Pons (tissue), 1 donor: ENCODE measurements at places on chromosomes 5 and 9.

- no peak for DNase-seq
Measured at GRCh38 chr9:137265496-137266161, 10.5 kb downstream of the NELFB start.

DNA sequence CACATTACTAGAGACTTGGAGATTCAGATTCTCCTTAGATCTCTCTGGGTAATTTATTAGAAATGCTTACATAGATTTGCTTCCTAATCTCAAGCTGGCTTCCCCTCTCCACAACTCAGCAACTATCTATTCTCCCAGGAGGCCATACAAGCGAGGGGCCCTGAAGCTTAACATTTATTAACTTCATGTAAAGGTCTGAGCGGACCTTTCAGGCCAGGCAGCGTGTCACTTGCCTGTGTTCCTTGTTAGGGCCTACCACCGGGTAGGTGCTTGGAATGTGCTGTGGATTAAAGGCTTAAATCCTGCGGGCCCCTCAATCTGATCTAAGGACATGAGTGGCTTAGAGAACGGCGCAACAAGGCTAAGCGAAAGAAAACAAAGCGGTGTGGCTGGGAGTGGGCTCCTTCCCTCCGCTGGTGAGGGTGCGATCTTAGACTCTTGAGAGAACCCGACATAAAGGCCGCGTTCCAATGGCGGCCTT lies 712 bp upstream of the HSPA4 start:
- no peak for DNase-seq

DNA sequence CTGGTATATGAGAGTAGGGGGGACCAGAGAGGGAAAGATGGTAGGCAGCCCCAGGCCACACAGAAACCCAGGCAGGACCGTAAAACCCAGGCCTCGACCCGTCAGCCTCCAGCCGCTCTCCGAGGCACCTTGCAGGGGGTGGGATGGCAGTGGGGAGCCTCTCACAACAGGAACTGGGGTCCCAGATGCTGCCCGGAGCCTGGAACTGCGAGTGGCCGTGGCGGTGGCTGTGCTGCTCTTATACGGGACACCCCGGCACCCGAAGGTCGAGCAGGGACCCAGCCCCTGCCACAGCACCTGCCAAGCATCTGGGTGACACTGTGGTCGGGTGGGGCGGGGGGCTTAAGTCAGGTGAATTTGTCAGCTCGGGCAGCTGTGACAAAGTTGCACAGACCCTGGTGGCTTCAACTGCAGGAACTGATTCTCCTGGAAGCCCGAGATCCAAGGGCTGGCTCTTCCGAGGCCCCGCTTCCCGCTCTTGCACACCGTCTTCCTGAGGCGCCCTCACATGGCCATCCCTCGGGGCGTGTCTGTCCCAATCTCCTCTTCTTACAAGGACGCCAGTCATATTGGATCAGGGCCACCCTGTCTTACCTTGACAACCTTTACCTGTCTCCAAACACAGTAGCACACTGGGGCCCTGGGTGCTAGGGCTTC lies 47.6 kb upstream of the EGFL7 start:
- no peak for DNase-seq

- DNase-seq = no peak
Measured at GRCh38 chr9:94144394-94144793, 60.1 kb downstream of the PTPDC1 start.

DNA sequence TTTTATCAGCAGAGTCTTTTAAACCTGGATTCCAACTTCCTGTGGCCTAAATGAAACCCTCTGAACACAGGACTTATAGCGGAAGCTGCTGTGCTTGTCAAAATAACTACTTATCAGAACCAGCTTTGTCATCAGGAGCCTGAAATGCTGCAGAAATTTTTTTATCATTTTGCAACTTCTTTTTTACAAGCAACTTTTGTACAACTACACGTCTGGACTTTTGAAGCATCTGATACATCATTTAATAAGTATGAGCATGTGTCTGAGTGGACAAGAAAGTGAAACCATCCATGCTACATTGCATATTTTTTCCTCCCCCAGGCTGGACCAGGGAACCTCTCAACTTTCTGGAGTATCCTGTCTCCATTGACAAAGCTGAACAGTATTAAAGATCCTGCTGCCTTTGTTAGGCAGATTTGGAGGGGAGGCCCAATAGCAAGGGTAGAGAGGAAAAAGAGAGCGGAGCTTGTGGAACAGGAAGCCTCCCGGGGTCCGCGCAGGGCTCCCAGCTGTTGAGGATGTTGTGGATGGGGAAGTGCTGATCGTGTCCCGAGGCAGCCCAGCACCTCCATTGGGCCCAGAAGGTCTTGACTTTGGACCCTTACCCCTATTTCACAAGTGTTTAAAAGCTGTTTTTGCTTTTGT lies 196.6 kb downstream of the MSX2 start:
- no peak for DNase-seq

GRCh38 chr5:169173372-169173771 lies 127.6 kb downstream of the SLIT3 start:
- DNase-seq = no peak

GRCh38 chr5:59565551-59565950 lies 328.0 kb downstream of the PDE4D start:
- DNase-seq = no peak

DNA sequence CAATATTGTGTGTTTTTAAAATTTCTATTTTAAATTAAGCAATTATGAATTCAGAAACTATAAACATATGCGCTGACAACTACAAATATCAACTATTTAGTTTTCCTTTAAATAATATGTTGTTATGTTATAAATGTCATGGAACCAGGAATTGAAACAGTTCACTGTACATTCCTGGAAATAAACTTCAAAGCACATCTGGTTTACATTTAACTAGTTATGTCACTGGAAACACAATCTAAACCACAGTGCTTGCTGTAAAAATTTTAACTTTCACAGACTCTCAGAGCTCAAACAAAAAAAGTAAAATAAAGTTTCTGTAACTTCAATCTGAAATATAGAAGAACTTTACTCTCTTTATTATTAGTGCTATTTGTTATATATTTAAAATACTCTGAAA lies 179.2 kb downstream of the FBN2 start:
- DNase-seq = no peak

- DNase-seq = no peak
Measured at GRCh38 chr9:79812099-79812498, 240.3 kb downstream of the TLE4 start.

GRCh38 chr9:100689635-100690034 lies 111.8 kb downstream of the CAVIN4 start:
- DNase-seq = no peak

DNA sequence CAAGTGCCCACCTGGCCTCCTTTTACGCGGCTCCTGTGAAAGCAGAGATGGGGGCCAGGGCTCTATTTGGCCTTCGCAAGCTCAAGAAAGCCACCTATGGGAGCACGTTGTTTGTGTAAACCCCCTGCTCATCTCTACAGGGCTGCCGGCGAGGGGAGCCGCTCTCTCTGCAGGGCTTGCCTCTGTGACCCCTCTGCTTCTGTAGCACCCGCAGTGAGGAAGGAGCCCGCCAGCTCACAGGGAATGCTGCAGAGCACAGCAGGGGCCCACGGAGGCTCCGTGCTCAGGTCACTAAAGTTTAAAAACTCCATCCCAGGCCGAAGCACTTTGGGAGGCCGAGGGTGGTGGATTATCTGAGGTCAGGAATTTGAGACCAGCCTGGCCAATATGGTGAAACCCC lies 376.8 kb downstream of the IRX2 start:
- DNase-seq = no peak
